ENCODE measurements at places on chromosomes 5 and 9.

DNA sequence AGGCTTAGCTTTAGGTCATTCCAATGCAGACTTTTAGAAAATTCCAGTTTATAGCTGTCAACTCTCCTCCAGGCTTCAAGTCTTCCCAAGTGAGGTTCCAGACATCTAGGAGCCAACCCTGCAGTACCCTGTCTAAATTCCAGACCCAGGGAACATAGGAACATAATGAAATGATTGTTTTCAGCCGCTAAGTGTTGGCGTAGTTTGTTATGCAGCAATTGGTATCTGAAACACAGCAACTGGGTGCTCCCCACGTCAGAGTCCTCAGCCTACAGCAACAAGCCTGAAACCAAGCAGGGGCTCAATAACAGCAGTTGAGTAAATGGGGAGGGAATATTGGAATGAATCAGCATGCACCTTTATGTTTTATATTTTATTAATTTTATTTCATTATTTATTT lies 66.8 kb downstream of the BOD1 start:
- DNase-seq = no peak

- no peak for DNase-seq
These were observed 167.1 kb downstream of the NIPBL start for GRCh38 chr5:37043693-37044092.

DNA sequence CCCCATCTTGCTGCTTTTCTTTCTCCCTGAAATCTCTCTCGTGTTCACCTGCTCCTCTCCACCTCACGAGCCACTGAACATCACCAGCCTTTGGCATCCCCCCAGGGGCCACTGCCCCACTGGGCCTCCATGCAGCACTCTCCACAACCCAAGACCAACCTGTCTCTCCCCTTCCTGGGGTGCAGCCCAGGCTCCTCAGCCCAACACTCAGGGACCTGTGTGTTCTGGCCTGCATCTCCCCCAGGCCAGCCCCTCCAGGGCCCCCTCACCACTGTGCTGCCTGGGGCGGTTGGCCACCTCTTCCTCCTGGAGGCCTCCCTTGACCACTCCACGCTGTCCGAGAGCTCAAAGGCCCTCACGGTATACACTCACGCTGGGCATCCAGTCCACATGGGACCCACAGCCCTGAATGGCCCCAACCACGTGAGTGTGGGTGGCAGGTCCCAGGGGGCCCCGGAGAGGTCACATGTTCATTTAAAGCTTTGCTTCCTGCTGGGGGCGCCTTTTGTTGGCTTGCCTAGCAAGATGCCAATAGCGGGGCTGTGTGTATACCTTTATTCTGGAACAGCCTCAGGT lies 453 bp upstream of the DOK3 start:
- no peak for DNase-seq

GRCh38 chr5:58706736-58707135 lies 123.9 kb downstream of the RAB3C start:
- no peak for DNase-seq

GRCh38 chr9:127942216-127943010 lies 4.8 kb upstream of the DPM2 start:
- no peak for DNase-seq

GRCh38 chr9:93207326-93207814 lies 23.4 kb downstream of the WNK2 start:
- no peak for DNase-seq

- no peak for DNase-seq
These were observed 27.2 kb downstream of the SCAMP1 start for GRCh38 chr5:78387468-78388153.

- no peak for DNase-seq
These were observed 348.2 kb downstream of the ZSWIM6 start for GRCh38 chr5:61680247-61680646.

- DNase-seq = no peak
These were observed 26.9 kb upstream of the CKS2 start for GRCh38 chr9:89284076-89284475.

GRCh38 chr9:18480662-18481093 lies 6.7 kb downstream of the ADAMTSL1 start:
- no peak for DNase-seq

DNA sequence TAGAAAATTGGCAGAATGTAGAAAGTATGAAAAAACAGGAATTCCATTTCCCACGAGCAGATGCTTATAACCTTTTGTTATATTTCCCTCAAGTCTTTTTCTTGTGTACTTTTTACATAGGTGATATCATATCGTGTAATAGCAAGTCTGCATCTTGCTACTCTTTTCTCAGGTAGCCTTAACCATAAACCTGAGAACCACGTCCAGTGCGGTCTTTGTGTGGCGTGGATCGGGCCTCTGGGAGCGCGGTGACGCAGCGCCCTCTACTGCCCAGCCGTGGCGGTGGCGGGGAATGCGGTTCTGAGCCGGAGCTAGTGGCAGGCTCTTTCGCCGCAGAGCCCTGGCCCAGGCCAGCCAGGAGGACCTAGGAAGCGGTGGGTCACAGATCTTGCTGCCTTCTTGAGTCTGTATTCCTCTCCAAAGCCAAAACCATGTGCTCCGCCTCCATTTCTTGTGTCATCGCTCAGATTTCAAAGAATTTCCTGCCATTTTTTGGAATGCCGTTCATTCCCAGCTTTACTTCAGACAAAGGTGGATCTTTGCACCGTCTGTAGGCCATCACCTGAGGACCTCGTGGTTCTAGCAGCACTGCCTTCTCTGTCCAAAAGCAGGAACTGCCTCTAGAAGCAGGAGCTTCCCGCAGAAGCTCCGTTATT lies 71.9 kb downstream of the MVB12B start:
- DNase-seq = peak; percentile 60

GRCh38 chr9:93681269-93682154 lies 105.1 kb downstream of the PHF2 start:
- DNase-seq = no peak

GRCh38 chr5:36660397-36661049 lies 54.1 kb downstream of the SLC1A3 start:
- no peak for DNase-seq
